ENCODE measurements at places on chromosomes 3 and 15.

GRCh38 chr3:54180921-54181320 lies 58.6 kb downstream of the CACNA2D3 start:
- no peak for DNase-seq

DNA sequence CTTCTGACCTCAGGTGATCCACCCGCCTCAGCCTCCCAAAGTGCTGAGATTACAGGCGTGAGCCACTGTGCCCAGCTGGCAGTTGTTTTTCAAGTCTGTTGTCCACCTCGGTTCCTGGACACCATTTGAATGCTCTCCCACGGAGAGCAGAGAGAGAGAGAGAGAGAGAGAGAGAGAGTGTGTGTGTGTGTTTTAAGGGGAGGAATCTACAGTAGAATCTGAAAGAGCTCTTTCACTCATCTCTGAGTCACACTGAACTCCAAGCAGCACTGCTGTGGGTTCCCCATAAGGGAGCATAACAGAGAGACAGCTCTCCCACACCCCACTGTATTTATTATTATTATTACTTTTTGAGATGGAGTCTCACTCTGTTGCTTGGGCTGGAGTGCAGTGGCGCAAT lies 156.6 kb downstream of the RPLP1 start:
- DNase-seq, result no peak

GRCh38 chr3:170848292-170848917 lies 21.6 kb downstream of the RPL22L1 start:
- no peak for DNase-seq

DNA sequence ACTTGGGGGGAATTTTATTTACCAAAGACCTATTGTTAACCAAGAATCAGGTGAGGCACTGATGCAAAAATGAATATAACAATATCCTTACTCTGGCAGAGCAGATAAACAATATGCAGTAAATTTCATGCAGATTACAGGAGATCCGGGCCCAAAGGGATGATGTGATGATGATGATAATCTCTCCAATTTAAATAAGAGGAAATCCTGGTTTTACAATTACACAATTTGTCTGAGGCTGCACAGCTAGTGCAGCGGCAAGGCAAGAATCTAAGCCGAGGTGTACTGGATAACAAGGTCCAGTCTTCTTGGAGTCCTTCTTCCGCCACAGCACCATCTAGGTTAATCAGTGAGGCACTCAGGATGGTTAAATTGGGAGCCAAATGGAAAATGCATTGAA lies 2.4 kb upstream of the MESD start:
- DNase-seq, result no peak

DNA sequence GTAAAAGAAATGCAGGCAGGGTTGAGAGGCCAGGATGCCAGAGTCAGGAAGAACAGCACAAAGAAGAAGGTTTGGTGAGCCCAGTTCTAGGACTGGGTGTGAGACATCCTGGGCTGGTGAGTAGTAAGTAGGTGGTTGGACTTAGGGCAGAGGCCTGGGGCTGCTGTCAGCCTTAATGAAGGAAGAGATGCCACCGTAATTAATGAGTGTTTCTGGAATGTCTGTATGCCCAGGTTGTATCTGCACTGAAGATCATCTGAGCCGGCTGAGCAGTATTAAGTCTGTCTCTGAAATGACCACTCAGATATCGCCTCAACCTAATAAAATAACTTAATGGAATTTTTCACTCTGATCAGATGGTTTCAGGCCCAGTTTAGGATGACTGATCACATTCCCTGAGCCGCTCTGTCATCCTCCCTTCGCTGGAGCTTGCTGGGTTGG lies 532.9 kb upstream of the IL12A start:
- no peak for DNase-seq

- no peak for DNase-seq
Measured at GRCh38 chr3:125191730-125192129, 20.8 kb downstream of the SLC12A8 start.

DNA sequence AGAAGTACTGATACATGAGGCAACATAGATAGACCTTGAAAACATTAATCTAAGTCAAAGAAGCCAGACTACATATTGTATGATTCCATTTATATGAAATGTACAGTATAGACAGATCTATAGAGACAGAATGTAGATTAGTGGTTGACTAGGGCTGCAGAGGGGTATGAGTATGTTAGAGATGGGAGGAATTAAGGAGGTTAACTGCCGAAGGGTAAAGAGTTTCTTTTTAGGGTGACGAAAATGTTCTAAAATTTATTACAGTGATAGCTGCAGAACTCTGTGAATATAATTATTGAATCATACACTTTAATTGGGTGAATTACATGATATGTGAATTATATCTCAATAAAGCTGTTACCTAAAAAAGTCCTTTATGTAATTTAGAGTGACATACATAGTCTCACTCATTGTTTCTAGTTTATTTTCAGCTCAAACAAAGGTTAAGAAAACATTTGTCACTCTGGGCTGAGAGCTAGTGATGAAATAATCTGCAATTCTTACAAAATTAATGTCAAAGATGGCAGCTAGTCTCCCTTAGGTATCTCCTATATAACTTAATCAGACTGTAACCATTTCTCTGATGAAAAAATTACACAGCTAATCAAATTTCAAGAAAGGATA lies 61.4 kb downstream of the DENND4A start:
- DNase-seq, result no peak

DNA sequence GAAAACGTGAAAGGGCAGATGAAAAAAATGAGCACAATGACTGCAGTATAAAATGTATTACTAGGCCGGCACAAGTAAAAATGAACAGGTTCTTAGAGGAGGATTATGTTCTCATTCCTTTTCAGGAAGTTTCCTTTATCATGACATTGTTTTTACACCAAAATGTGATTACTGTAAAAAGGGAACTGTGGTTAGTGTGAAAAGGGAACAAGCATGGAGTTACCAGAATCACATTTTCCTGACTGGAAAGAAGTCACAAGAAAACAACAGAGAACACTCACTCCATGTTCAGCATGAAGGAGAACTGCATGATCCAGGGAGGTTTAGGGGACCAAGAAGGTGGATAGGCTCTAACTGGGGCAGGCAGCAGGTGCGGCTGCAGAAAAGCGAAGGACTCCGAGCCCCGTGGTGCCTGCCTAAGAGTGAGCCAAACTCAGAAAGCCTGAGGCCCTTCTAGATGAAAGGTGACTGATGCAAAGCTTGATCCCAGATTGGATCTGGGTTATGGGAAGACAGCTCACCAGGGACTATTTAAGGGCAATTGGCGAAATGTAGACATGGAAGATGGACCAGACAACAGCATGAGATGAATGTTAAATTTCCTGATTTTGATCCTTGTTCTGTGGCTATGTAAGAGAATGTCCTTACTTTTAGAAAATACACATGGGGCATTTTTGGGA lies 77.3 kb downstream of the CCR1 start:
- DNase-seq, result no peak

GRCh38 chr15:69781411-69782125 lies 316.1 kb downstream of the TLE3 start:
- no peak for DNase-seq

- DNase-seq, result no peak
Measured at GRCh38 chr3:151307583-151308488, 8.8 kb downstream of the GPR87 start.

- DNase-seq, result peak; percentile 81
Measured at GRCh38 chr15:46242935-46243334, 608.1 kb downstream of the SQOR start.

DNA sequence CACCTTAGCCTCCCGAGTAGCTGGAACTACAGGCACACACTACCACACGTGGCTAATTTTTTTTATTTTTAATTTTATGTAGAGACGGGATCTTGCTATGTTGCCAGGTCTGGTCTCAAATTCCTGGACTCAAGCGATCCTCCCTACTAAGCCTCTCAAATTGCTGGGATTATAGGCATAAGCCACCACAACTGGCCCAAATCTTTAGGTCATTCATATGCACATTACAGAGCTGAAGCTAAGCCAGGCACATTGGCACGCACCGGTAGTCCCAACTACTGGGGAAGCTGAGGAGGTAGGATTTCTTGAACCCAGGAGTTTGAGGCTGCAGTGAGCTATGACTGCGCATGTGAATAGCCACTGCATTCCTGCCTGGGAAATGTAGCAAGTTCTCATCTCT lies 265.9 kb downstream of the ZMAT3 start:
- DNase-seq, result no peak

- no peak for DNase-seq
Measured at GRCh38 chr3:38116471-38117162, 20.3 kb downstream of the ACAA1 start.

- DNase-seq, result no peak
Measured at GRCh38 chr15:99478977-99479376, 86.8 kb upstream of the MEF2A start.

DNA sequence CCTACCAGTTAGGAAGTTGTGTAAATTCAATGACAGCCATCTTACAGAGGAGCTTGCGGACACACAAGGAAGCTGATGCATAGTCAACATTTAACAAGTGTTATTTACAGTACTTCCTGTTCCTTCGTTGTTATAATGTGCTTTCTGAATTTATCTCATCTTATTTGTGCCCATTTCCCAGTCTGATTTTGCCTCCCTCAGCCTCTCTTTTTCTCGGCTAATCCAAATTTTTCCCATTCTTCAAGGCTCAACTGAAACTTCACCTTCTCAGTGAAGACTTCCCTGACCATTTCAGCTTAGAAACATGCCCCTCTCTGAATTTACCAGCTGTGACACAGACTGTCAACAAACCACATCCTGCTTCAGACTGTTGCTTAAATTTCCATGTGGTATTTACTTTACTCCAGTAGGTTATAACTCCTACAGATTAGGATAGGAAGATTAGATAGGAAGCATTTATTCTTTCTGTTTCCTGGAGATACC lies 55.7 kb upstream of the CP start:
- DNase-seq, result no peak

- DNase-seq, result no peak
Measured at GRCh38 chr3:165545059-165545458, 292.2 kb downstream of the BCHE start.

DNA sequence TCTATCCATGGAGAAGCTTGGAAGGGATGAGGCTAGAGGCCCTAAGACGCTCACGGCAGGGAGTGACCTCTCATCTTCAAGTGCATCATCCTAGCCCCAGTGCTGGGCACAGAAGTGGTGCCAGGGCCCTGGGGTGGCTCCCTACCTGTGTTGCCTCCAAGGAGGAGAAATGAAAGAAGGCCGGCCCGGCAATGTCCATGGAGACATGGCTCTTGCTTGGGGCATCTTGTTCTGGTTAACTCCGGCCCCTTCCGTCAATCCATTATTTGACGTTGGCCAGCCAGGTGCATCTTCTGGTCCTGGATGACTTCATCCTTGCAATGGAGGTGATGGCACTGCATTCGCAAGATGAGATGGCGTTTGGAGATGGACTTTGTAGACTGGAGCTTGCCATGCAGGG lies 83.2 kb upstream of the ALDH1L1 start:
- no peak for DNase-seq

- DNase-seq, result no peak
Measured at GRCh38 chr15:90851940-90852339, 16.4 kb upstream of the FURIN start.

DNA sequence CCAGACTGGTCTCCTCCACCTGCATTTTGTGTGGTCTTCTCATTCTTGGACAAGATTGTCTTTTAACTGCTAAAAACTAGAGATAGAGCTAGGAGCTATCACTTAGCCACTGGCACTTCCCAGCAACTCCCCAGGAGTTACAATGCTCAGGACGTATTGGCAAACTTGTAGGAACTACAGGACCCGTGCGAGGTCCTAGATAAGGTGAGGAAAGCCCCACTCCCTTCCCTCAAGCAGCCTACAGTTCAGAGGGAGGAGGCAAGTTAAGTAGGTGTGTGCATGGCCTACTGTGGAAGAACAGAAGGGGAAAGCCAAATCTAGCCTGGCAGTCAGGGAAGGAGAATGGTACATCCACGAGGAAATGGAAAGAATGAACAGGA lies 504.7 kb upstream of the PROK2 start:
- DNase-seq, result no peak

- no peak for DNase-seq
Measured at GRCh38 chr15:70179309-70179892, 81.7 kb upstream of the TLE3 start.

GRCh38 chr3:37466660-37467359 lies 292.4 kb upstream of the LRRFIP2 start:
- DNase-seq, result no peak

- DNase-seq, result peak; percentile 48
Measured at GRCh38 chr3:132256989-132257388, 60.2 kb upstream of the ACP3 start.

GRCh38 chr15:66072616-66073361 lies 180.8 kb downstream of the MEGF11 start:
- no peak for DNase-seq

DNA sequence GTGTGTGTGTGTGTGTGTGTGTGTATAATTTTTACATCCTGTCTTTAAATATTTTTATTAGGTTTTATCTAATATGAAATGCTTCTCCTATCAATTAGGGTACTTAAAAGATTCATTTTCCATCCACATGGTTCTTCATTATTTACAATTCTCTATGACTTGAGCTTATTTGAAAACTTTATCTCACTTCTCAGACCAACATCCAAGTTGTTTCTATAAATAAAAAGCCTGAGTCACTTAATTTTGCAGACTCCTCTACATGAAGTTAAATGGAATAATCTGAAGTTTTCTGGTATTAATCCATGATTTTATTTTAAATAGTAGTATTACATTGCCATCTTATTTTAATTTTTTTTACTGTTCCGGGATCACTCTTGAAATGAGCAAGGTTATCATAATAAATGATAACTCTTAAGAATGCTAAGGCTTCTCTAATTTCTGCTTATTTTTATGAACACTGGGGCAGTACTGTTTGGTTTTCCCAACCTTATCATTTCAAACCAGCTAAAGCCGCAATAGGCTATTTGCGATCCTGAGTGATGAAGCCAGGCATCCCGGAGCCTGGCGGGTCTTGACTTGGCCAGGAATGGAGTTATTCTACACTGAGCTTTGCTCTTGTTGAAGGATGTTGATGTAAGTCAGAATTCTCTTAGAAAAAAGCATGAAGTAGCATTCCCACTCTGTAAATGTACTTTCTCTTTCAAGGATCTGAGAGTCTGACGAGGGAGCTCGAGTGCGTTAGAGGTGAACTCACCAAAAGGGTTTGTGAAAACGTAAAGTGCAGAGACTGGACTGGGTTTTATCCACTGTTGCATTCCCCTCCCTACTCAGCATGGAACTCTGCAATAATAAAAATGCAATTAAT lies 220.2 kb upstream of the LRTM1 start:
- no peak for DNase-seq
